T-helper 2 cell treated with Interferon-gamma antibody and Interleukin-4, amounts not matched to agents 5 μg/mL and 100 μg/mL, for 36 hours (primary cell): ENCODE measurements at places on chromosomes 7 and 10.

- DNase-seq, result no peak
These were observed 153.8 kb upstream of the AKR1E2 start for GRCh38 chr10:4672201-4672600.

DNA sequence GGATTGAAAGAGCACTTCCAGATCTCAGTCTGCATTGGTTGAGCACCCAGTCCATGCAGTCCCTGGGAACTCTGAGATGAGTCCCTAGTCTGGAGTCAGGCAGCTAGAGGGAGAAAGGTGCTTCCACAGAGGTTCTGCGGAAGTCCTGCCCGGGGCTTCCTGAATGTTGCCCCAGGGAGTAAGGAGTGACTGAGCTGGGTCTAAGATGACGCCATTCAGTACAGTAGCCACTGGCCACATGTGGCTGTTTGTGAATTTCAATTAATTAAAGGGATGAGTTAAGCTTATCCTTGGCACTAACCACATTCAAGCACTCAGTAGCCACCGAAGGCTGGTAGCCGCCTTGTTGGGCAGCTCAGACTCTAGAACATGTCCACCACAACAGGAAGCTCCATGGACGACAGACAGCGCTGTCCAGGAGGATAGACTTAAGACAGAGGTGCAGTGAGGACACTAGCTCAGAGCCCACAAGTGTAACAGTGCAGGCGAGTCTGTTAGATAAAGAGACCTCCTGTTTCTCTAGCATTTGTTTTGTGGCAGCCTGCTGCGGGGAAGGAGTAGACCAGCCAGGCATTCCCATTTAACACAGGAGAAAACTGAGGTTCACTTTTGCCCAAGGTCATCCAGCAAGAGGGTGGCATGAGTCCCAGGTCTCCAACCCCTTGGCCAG is 101.6 kb upstream of the PPIF start:
- no peak for DNase-seq

- no peak for DNase-seq
These were observed 46.0 kb upstream of the OPTN start for GRCh38 chr10:13053794-13054462.

GRCh38 chr7:12146813-12147212 is 64.3 kb upstream of the TMEM106B start:
- DNase-seq, result no peak

- DNase-seq, result no peak
These were observed 522.4 kb downstream of the PARD3 start for GRCh38 chr10:34292675-34293074.

DNA sequence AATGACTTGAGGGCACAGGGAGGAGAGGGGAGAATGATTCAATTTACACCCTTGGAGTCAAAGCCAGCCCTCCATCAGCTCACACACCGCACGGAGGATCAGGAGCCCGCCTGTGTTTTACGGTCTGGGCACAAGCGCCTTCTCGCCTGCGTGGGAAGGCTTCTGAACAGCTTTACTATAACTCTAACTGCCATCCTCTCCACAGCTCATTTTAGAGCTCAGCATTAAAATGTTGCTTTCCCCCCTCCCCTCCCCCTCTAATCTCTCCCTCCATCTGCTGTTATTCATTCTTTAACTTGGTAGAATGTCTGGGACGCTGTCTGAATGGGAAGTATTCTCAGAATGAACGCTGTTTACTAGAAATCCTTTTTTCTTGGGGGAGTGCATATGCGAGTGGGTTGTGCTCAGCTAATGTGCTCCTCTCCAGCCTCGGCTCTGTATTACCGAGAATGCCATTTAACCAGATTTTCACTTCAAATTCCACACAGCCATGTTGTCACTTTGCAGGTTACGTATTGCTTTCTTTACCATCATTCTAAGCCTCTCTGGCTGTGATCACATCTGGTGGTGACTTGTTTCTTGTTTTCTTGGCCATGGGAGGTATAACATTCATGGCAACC is 140.1 kb downstream of the GFRA1 start:
- DNase-seq, result no peak

DNA sequence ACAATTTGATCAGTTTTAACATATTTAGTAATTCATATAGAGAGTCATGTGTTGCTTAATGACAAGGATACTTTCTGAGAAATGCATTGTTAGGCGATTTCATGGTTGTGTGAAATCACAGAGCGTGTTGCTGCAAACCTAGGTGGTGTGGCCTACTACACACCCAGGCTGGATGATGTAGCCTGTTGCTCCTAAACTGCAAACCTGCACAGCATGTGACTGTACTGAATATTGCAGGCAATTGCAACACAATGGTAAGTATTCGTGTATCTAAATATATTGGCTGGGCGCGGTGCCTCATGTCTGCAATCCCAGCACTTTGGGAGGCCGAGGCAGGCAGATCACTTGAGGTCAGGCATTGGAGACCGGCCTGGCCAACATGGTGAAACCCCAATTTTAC is 73.7 kb upstream of the BAIAP2L1 start:
- no peak for DNase-seq

- DNase-seq, result no peak
These were observed 177.6 kb upstream of the MEOX2 start for GRCh38 chr7:15863951-15864625.

GRCh38 chr7:157405501-157405900 is 68.7 kb downstream of the DNAJB6 start:
- no peak for DNase-seq

DNA sequence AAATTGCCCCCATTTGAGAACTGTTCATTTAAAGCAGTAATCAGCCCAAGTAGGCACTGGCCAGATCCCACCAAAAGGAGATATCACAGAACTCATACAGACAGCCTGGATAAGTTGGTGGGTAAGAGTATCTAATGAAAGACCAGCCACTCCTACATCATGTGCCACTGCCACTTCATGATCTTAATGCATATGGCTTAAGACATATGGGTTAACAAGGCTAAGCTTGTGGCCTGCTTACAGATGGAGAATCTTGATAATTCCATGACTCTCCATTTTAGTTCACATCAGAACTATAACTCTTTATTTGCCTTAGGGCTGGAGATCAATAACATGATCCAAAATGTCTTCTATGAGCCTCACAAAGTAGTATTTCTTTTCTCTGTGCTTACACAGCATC is 6.8 kb upstream of the IFIT1B start:
- no peak for DNase-seq

DNA sequence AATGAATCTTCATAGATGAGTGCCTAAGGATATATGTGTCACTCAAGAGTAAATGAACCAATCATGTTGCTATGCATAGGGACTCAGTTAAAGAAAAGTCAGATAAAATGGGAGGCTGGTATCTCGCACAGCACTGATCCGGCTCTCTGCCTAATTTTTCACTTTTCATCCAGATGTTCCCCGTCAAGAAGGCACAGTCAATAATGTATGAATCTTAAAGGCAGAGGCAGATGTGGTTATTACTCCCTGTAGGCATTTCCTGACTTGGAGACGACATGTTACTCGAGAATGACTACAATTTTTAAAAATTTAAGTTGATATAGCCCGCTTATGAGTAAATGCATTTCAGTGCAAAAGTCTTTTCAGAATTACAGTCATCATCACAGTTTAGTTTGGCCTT is 113.6 kb downstream of the TBXAS1 start:
- no peak for DNase-seq

DNA sequence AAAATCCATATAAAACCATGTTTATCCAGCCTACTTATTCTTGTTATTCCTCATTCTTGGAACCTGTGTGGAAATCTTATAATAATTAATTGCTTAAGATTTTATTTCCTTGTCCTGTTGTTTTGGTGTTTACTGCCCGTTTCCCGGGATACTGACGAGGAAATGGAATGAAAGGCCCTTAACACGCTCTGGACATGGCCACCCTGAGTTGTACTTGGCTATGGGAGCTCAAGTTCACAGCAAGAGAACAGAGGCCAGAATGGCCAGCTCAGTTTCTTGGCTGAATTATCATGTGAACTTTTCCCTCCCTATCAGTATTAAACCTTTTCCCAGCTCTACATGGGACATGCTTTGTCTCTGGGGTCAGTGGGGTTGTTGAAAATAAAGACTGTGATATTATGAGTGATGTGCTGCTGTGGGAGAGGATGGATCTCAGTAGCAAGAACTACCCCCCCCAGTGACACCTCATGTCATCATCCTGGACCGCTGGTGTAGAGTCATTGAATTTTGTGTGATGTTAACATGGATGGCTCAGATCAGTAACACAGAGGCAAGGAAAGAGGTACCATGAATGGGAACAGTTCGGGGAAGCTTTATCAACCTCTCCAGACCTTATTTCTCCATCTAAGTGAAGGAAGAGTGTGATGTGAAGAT is 87.0 kb upstream of the IGFBP3 start:
- no peak for DNase-seq
